COR-L47 (cell line): ENCODE measurements at places on chromosomes 1 and 21.

DNA sequence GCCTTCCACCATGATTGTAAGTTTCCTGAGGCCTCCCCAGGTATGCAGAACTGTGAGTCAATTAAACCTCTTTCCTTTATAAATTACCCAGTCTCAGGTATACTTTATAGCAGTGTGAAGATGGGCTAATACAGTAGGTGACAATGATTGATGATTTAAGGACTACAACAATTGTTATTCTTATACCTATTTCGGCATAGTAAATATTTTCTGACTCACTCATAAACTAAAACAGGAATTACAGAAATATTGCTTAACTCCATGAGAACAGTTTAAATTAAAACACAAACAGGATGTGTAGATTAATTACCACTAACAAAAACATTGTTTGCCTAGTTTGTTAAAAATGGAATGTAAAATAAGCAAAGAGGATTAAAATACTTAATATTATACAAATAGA lies 839.9 kb downstream of the LTN1 start:
- no peak for DNase-seq

GRCh38 chr21:38740090-38740489 lies 65.6 kb upstream of the ETS2 start:
- DNase-seq: no peak

GRCh38 chr1:230735447-230735846 lies 11.7 kb upstream of the CAPN9 start:
- no peak for DNase-seq

DNA sequence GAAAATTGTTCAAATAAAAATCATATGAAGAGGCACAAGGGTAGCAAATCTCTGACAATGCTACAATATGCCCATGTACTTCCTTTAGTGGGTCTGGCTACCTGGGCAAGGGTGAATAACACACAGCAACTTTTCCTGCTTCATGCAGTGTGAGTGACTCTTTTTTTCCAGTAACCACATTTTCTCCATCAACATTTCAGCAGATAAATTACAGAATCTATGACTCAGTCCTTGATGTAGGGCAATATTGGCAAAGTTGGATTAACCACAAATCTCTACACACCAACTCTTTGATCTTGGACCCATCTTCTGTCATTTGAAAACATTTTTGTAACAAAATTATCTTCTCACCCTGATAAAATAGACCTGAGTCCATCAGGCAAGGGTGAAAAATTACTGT lies 31.7 kb downstream of the ERICH3 start:
- no peak for DNase-seq

- DNase-seq: no peak
These were observed 2.4 kb downstream of the FCN3 start for GRCh38 chr1:27372022-27372807.

DNA sequence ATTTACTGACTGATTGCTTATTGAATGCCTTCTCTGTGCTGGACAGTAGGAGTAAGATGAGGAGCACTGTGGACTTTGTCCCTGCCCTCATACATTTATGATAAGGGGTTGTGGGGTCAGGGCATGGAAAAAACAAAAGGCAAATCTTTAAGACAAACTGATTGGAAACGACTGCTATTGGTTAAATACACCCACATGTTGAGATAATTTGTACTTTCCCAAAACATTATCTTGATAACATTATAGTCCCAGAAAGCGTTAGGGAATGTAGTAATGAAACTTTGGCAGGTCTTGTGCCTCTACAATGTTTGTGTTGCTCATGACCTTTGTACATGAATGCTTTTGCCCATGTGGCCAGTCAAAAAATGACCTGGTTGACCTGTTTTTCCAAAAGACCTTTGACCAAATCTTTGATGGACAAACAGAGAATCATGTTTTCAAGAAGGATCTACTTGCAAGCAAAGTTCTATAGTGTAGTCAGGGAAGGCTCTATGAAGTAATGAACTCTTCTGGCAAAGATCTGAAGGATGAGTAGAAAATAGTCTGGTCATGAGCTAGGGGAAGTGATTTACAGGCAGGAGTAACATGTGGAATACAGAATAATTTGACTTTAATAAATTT lies 50.9 kb downstream of the LEPR start:
- no peak for DNase-seq

DNA sequence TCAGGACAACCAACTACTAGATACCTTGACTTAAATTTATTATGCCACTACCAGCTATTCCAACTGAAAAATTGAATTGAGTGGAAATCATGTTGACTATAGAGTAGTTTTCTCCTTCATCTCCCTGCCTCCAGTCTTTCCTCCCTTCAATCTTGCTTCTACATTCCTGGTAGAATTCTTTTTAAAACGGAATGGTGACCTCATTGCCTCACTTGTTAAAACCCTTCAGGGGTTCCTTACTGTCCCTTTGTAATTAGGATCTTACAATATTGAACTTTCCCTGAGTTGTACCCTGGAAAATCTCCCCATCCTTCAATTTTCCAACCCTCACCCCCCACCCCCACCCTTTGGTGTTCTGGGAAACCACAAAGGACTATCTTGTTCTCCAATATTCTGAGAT lies 82.8 kb upstream of the ZNF326 start:
- no peak for DNase-seq

DNA sequence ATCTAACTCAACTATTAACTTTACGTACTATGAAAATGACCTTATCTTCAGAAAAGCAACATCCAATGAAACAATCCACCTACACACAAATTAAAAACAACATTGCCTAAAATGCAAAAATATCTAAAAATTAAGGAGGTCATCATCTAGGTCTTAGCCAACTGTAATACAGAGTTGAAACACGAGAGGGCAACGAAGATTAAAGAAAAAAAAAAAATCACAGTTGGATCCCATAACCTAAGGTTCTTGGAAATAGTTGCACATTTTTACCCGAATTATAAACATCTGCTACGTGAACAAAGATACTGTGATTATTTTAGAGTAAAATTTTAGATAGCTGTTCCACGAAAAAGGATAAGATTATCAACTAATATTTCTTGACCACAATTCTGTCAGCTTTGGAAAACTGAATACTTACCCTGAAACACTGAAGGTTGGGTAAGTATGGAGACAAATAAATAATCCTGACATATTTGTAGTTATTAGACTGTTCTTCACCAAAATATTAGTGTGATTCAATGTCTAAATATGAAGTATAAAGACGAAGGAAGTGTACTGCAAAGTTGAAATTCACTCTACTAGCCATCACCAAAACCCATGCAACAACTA lies 88.0 kb upstream of the AK4 start:
- DNase-seq: peak; percentile 2

DNA sequence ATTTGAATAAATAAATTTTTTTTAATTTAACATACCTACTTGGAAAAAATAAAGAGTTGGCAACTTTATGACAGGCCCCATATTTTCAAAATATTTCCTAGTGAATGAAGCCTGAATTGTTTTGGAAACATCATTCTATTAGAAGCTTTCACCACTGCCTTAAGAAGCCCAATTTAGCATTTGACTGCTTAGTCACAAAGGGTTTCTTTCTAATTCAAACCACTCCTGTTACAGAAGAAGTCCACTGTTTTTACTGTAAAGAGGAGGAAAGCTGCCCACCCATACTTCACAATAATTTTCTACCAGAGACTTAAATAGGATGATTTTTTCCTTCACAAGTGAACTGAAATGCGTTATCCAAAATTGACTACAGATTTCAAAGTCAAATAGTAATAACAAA lies 534.6 kb upstream of the PTBP2 start:
- no peak for DNase-seq

- no peak for DNase-seq
These were observed 6.8 kb downstream of the ARV1 start for GRCh38 chr1:230985711-230986110.

GRCh38 chr1:20323613-20323920 lies 32.9 kb downstream of the VWA5B1 start:
- no peak for DNase-seq

DNA sequence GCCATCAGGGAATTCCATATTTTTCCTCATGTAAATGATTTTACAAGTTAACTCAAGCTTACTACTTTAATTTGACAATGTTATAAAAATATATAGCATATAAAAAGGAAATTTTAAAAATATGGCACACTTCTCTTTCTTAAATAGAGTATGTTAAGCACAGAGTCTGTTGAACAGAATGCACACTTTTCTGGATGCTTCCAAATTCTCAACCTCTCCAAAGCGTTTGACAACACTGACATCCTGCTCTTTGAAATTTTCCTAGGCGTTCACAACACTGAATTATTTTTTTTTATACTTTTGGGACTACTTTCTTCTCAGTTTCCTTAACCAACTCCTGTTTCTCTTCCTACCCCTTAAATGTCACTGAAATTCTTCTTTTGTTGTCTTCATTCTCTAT lies 117.8 kb upstream of the PLXNA2 start:
- no peak for DNase-seq

DNA sequence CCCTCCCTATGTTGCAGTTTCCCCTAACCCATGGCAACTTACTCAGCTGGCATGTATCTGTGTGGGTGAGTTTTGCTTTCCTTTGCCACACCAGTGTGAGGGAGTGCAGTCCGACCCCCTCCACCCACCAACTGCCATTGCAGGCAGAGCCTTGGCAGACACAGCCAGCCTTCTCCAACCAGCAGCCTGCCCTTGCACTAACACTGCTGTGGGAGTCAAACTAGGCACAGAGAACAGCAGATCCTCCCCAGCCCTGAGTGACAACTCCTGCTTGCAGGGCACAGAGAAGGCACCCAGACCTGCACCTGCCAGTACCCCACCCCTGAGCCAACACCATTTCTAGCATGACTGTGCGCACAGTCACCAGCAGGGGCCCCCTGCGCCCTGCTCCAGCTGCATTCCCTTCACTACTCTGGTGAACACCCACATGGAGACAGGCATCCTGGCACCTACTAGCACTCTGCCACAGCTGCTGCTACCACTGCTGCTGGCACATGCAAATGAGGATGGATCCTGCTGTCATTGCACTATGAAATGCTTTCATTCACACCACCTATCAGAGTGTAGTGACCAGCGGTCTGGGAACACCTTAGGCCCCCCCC lies 98.4 kb downstream of the MAGI3 start:
- DNase-seq: peak; percentile 11
